ENCODE measurements at places on chromosomes 1 and 21.

- no peak for DNase-seq
These were observed 6.8 kb downstream of the ETV3L start for GRCh38 chr1:157092831-157093230.

GRCh38 chr1:180154003-180154324, 705 bp upstream of the QSOX1 start:
- DNase-seq = no peak

- no peak for DNase-seq
These were observed 106.2 kb downstream of the DHRS3 start for GRCh38 chr1:12511516-12512468.

GRCh38 chr1:161905269-161905884, 118.3 kb downstream of the OLFML2B start:
- DNase-seq = no peak

DNA sequence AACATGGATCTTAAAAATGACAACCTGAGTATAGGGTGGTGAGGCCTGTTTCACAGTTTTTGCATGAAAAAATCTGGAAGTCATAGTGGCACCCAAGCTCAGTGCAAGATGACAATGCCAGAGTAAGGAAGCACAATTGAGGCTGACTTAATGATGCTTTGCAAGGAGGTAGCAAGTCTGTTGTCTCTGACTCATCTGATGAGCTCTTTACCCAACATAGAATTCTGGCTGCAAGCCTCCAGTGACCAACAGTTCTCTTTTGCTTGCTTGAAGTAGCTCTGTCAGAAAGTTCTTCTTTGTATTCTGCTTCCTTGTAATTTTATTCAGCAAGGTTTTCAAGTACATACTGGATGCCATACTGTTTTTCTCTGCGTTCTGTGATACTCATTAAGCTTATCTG, 117.1 kb downstream of the FOXD2 start:
- no peak for DNase-seq

DNA sequence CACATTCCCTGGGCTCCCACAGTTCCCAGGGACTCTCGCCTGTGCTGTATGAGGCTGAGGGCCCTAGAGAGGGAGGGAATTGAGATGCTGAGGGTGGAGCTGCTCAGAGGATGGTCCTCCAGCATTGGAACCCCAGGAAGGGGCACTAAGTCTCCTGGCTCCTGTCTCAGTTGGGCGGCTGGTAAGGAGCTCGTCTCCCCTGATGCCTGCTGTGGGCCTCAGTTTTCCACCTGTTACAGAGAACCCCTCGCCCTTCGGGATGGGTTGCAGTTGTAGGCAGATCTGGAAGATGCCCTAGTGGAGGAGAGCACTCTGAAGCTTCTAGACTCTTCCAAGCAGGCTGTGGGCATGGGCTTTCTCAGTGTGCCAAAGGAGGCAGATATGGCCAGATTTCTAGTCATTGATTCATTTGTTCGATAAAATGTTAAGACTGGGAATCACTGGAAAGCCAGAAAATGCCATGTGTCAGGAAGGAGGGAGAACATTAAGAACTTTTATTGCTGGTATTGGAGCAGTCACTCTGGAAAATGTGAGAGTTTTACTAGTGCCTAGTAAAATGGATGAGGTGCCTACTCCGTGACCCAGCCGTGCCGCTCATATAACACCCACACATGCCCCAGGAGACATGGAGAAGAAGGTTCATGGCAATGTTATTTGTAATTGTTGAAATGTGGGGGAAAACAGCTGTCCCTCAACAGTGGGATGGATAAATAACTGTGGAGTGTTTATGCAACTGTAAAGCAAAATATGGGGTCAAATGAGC, 828 bp upstream of the MYBPH start:
- DNase-seq = no peak

- no peak for DNase-seq
These were observed 440.2 kb downstream of the PTPRU start for GRCh38 chr1:29676496-29676895.

DNA sequence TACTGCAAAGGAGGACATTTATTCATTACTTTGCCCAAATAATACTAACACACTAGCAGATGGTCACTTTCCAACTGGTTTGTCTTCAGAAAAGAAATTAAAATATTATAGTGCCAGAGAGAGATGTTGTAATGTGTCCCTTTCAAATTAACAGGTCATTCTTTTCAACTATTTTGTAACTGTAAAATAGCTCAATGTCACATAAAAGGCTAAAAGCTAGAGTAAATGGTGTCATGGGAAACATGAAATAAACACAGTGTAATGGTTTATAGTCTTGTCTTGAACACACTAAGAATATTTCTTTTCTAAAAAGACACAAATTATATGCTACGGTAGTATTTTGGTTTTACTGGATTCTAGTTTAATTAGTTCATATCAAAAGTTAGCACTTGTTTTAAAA, 77.8 kb downstream of the ADGRL2 start:
- DNase-seq = no peak

DNA sequence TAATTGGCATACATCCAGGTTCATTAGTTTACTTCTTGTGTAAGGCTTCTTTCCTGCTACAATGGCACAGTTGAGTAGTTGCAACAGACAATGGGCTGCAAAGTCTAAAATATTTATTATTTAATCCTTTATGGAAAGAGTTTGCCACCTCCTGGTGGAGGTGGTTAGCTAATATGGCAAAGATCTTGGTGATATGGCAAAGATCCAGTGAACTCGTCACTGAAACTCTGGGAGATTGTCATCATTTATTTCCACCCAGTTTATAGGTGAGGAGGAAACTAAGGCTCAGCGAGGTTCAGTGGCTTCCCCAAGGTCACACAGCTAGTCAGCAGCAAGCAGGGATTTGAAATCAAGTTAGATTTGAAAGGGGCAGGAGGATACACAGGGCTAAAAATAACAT, 16.1 kb upstream of the IFFO2 start:
- no peak for DNase-seq

DNA sequence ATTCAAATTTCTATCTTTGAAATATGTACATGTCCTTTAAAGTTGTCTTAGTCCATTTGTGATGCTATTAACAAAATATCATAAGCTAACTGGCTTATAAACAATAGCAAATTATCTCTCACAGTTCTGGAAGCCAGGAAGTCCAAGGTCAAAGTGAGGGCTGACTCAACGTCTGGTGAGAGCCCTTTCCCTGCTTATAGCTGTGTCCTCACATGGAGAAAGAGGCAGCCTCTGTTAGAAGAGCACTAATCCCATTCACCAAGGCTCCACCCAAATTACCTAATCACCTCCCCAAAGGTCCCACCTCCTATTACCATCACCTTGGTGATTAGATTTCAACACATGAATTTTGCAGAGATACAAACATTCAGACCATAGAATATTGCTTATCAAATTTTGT, 450.1 kb upstream of the BEND5 start:
- no peak for DNase-seq

GRCh38 chr1:65036570-65037051, 70.3 kb upstream of the JAK1 start:
- no peak for DNase-seq

GRCh38 chr1:4110888-4111287, 210.8 kb upstream of the C1orf174 start:
- no peak for DNase-seq

DNA sequence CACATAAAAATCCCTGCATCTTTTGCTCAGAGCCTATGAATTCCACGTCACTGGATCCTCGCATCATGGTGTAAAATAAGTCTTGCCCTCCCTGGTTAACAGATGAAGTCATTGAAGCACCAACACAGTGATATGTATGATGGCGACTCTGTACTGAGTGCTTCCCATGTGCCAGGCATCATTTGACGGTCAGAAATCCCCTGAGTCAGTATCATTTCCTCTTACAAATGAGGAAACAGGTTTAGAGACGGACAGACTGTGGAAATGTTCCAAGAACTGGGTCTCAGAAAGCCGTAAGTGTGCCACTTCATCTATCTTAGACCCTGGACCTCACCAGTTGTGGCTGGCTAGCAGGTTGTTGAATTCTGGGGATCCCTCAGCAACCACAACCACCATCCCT, 5.1 kb upstream of the OLFML2B start:
- DNase-seq = no peak

DNA sequence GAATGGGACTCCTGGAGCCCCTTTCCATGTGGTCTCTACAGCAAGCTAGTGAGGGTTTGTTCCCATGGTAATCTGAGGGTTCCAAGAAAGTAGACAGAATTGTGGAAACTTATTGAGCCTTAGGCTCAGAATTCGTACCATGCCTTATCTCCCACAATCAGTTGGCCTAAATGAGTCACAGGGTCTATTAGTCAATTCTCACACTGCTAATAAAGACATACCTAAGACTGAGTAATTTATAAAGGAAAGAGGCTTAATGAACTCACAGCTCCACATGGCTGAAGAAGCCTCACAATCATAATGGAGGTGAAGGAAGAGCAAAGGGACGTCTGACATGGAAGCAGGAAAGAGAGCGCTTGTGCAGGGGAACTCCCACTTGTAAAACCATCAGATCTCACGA, 106.6 kb upstream of the CXADR start:
- no peak for DNase-seq

DNA sequence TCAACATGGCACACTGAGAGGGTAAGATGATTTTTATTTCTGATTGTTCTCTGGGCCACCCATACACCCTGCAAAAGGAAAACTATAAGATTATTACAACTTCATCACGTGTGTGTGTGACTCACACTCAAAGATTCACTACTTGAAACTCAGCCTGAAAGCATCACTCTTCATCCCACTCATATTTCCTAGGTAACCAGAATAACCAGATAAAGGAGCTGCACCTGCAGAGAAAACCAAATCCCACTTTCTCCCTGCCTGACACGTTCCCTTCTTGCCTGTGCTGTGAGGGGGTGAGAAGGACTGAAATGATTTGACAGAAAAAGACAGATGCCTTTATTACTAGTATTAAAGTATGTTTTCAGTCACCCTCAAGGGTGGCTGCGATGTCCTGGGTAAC, 131.6 kb downstream of the TGFBR3 start:
- DNase-seq = no peak

DNA sequence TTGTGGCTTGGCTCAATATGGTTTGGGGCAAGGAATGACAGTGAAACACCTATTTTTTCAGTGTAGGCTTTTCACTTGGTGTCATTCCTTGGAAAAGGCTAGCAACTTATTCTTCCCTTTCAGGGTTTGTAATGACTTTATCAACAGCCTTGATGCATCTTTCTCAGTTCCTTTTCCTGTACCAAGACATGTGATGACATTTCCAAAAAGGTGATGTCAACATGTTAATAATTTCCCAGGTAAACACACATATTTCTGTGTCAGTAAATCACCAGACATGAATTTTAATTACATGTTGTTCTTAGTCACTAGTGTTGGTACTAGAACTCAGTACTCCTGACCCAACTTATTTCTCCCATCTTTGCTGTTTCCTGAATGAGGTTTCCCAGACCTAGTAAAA, 37.8 kb upstream of the RRP15 start:
- DNase-seq = no peak

GRCh38 chr1:55402671-55403464, 187.7 kb upstream of the USP24 start:
- no peak for DNase-seq

- DNase-seq = no peak
These were observed 284.0 kb downstream of the PTPRC start for GRCh38 chr1:198922638-198923430.

- DNase-seq = no peak
These were observed 8.9 kb downstream of the LIN28A start for GRCh38 chr1:26419494-26419893.

All from NCI-H2081 treated with DMSO at 0.1 percent for 48 hours (cell line).